GM18507 (cell line): ENCODE measurements at places on chromosomes 11 and 22.

GRCh38 chr11:123065621-123066020 is 3.7 kb upstream of the HSPA8 start:
- DNase-seq: no peak

- DNase-seq: no peak
Observed at GRCh38 chr11:35905646-35906276, 38.1 kb upstream of the LDLRAD3 start.

- no peak for DNase-seq
Observed at GRCh38 chr11:119941636-119942411, 196.1 kb downstream of the TRIM29 start.

- no peak for DNase-seq
Observed at GRCh38 chr22:27296091-27296675, 505.4 kb downstream of the MN1 start.

GRCh38 chr11:57792870-57793269 is 31.3 kb downstream of the CTNND1 start:
- no peak for DNase-seq
